ENCODE measurements at places on chromosomes 16 and 17.
A peak's percentile ranks its signal among the peaks of the same experiment; 100 is the strongest.

GRCh38 chr16:25111403-25112166 lies at the start of gene LCMT1:
Gene LCMT1, plus strand, starts transcription at chr16:25111742. Its CDS starts 142 bp downstream, at chr16:25111884.
- DNase-seq, result peak; percentile 97

DNA sequence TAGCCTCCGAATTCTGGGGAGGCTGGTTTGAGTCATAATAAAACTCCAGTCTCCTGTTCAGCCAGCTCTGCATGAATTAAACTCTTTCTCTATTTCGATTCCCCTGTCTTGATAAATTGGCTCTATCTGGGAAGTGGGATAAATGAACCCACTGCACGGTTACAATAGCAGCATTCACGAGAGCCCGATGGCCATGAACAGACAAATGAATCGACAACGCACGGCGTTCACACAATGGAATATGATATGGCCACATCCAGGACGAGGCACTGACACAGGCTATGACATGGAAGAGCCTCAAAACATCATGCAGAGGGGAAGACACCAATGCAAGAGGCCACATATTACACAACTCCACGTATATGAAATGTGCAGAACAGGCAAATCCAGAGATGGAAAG lies 5.6 kb upstream of the CARD14 start:
- no peak for DNase-seq

GRCh38 chr17:7063518-7064094 lies 16.4 kb downstream of the CLEC10A start:
- DNase-seq, result no peak

DNA sequence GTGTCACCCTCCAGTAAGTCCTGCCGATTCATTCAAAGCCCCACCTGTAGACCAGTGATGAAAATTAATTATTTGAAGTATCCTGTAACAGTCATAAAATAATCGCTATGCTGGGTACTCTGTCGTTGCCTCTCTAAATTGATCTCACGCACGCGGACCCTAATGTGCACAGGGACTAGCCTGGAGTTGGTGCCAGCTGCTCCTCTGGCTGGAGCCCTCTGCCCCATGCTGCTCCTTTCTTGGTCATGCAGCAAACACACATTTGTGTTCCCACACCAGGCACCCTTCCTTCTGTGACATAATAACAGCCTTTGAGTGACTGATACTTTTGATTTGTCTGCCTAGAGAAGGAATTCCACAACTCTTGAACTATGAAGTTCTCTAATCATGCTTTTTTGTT lies 16.0 kb downstream of the RAB11FIP3 start:
- no peak for DNase-seq

GRCh38 chr17:76351526-76352071 lies 2.1 kb downstream of the PRPSAP1 start:
- DNase-seq, result no peak

GRCh38 chr17:82110298-82110697 lies 12.3 kb upstream of the FASN start:
- no peak for DNase-seq

DNA sequence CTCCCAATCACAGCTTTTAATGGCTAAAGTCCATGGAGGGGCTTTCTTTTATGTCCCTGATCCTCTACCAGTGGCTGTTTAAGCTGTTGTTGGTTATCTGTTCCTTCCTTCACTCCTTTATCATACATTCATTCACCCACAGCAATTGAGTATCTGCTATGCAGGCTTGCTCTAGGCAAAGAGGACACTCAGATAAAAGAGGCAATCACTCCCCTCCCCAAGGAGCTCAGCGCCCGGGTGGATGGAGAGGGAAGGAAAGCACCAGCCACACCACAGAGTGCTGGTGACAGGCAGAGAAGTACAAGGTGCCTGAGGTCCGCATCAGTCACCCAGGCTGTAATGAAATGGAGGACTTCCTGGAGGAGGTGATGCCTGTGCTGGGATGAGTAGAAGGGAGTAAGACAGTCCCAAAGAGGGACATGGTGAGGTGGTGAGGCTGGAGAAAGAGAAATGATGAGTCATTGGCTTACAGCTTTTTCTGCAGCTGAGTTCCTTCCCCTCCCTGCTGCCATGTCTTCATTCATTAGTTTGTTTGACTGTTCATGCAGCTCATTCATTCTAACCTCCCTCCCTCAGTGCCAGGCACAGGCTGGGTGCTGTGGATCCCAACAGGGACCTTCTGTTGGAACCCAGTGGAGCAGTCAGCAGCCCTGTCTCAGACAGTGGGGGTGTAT lies 12.8 kb upstream of the NGFR start:
- no peak for DNase-seq

DNA sequence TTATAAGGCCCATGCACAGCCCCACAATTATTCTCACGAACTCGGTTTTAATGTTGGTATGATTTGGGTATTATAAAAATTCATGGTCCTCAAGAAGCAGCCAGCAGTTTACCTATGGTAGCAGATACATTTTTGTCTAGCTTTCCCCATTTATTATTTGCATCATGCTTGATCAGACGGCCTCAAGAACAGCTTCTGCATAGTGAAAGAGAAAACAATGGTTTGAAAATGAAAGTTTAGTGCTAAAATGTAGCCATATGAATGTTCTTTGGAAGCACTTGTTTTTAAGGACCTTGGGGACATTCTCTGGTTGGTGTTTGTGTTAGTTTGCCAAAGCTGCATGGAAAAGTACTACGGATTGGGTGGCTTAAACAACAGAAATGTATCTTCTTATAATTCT lies 72.4 kb upstream of the CPHXL start:
- DNase-seq, result no peak

DNA sequence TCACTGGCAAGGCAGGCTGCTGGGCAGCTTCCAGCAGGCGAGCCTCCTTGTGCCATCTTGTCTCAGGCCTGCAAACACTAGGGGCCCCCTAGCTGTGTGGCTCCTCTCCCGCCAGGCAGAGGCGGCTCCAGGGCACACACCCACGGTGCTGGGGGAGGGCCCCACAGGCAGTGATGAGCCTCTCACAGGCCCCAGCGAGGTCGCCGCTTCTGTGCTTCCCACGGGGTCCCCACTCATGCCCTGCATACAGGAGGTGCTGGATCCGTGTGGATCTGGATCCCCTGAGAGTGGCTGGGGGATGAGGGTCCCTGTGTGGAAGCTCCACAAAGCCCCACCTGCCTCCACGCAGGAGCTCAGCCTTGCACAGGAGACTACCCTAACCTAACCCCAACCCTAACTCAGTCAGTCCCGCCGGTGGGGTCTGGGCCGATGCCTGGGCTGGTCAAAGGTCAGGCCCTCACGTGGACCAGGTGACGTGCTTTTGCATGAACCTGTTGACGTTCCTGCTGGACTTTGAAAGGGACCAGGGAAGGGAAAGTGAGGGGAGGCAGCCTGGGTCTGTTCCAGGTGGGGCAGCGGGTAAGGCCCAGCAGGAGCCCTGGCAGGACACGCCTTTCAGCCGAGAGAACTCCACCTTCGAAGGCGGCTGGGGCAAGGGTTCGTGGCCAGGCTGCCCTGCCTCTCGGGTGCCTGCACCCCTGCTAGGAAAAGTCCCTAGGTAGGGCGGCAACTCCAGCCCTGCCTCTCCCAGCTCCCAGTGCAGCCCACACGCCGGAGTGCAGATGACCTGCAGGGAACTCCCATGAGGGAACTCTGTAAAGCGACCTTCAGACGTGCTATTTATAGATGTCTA lies 5.2 kb downstream of the SECTM1 start:
- no peak for DNase-seq

DNA sequence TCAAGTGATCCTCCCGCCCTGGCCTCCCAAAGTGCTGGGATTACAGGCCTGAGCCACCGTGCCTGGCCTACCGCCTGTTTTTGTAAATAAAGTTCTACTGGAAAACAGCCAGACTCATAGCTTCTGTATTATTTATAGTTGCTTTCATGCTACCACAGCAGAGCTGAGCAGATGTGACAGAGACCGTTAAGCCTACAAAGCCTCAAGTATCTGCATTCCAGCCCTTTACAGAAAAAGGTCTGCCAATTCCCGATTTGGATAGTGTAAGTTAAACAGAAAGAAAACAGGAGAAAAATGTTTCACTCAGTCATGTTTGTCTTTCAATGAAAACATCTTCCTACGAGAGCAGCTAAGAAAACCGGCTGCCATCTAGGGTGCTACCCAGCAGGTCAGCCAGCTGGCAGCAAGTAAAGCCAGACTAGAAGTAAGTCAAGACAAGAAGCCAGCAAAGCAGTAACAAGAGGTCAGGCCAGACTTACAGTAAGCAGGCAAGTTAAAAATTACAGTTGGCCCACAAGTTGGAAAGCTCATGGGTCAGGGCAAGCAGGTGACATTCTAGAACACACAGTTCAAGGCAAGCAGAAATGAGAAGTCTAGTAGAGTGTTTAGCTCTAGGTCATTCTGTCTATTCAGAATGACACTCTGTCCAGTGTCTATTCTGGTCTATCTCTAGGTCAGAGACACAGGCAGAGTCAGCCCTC lies 17.7 kb downstream of the NCBP3 start:
- DNase-seq, result no peak

GRCh38 chr17:69878661-69879060 lies 196.4 kb upstream of the KCNJ16 start:
- DNase-seq, result no peak

DNA sequence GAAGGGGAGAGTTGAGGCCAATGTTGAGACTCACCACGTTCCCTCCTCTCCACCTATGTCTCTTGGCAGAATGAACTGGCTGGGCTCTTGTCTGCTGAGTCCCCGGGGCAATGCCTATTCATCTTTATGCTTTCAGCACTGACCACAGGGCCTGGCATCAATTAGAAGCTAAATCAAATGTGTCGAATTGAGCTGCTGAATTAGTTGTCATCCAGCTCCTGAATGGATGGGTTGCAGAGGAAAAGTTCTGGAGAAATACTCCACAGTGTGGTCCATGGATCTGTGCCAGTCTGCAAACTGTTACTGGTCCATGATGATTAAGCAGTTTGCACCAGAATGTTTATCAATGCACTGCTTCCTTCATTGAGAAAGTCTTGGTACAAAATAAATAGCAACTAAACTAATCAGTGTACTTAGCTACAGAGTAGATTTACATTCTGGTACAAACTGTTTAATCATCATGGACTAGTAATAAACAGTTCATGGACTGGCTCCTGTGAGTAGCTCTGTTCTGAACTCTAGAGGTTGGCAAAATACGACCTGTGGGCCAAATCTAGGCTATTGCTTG lies 4.6 kb downstream of the CNGB1 start:
- DNase-seq, result no peak

GRCh38 chr17:44359006-44359405 lies 4.6 kb downstream of the FAM171A2 start:
- no peak for DNase-seq

DNA sequence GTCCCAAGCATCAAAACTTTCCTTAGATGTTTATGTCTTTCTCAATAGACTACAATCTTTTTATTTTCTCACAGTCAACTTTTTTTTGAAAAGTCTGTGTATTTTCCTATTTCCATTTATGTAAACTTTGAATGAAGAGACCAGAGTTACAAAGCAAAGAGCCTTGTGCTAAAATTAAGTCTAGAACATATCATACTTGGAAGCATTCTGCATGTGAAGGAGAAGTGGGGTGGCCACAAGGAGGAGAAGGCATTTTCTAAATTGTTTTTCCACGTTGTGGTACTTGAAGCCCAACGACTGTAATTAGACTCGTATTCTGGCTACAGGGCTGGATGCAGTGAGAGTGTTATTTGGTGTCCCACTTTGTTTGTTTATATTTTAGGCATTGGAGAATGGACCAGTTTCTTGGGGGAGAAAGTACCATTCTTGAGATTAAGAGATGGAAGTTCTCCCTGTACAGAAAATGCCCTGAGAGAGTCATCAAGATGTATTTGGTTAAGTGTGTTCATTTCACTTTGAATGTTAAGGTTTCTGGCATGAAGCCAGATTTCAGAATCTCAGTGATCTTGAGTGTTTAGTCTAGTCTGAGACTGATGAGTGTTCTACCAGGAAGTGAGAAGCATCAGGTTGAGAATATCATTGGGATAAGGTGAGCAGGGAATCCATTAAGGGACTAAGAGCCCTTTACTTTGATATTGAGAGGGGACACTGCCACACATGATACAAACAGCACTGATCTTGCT lies 71.6 kb downstream of the MAP2K6 start:
- peak; percentile 16 for DNase-seq

- DNase-seq, result no peak
Measured at GRCh38 chr17:74123866-74124444, 79.5 kb upstream of the RPL38 start.

DNA sequence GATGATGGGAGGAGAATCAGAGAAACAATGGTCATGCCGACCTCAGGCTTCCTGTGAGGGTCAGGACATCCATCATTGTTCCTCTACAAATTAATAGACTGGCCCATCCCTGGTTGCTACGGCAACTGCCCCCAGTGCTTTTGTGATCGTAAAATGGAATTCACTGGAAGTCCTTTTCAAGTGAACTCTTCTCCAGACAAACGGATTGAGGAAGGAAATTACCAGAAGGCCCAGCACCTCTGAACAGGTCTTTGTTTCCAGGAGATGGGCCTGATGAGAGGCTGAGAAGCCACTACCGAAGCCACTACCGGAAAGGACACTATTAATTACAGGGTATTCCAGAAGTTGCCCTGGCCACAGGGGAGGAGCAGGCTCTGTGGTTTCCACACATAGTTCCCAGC lies 126.0 kb downstream of the MGAT5B start:
- no peak for DNase-seq

DNA sequence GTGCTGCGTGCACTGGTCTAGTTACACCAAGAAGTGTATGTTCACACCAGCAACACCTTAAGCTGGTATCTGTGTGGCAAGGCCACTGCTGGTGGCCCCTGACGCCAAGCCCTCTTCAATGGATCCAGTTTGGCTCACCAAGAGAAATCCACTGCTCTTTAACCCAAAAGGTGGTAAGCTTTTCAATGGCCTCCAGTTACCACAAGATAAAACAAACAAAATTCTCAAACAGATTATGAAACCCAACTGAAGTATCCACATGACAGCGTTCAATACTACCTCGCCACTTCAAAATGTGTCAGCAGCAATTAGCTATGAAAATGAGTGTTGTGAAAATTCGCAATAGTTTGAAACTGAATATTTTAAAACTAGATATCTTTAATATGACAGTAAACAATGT lies 96.5 kb upstream of the AKTIP start:
- DNase-seq, result no peak

DNA sequence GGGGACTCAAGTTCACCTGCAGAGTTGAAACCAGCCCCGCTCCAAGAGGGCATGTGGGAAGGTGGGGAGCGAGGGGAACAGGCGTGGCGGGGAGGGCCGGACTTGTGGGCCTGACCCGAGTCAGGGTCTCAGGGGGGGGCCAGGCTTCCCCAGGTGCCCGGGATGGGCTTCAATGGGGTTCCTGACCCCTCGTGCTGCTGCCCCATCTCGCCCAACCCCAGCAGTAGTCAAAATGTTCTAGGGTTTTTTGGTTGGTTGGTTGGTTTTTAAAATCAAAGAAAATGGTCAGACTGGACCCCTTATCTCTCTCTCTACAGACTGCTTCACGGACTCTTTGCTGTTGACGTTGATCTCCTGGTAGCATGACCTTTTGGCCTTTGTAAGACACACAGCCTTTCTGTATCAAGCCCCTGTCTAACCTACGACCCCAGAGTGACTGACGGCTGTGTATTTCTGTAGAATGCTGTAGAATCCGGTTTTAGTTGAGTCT lies 69.5 kb downstream of the AMFR start:
- DNase-seq, result no peak

DNA sequence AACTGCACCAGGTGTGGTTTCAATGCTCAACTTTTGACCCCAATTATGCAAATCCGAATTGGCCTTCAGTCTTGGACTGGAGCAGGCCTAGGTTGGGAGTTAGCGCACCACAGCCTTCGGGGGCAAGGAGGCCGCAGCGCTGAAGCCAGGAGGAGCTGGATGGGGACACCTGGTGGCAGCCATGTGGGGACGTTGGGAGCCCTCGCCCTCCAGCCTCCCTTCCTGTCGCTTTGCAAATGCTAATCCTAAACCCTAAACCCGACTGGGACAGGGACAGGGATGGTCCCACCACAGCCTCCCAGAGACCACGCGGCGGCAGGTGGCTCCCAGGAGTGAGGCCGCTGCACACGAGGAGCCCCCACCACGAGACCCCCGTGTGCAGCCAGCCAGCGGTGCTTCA lies 58.7 kb downstream of the KLHDC4 start:
- DNase-seq, result no peak

Measured in NCI-H1436 (cell line).